ENCODE measurements at places on chromosomes 6 and 20. TPM values are rescaled to one million over a fixed set of nuclear protein-coding genes. Genes with fewer than 3 reads are reported as not detected.

TOX2 gene
- total RNA-seq: 0.06 TPM

MAFB gene
- 0.97 TPM for total RNA-seq

DNA sequence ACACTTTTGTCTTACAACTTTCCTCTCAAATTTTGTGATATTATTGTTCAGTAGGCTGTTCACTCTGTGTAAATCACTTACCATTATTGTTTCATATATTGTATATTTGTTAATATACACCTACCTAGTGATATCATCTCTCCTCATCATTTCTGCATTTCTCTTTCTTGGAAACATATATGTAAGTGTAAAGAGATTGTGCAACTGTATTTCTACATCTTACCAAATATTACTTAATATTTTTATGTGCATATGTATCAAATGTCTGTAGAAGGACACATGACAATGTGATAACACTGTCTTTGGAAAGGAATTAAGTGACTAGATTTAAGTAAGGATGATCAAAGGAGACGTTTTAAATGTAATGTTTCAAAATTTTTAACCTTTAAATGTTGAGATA, 30.2 kb downstream of the ZNF322 start:
- DNase-seq: no peak

DNA sequence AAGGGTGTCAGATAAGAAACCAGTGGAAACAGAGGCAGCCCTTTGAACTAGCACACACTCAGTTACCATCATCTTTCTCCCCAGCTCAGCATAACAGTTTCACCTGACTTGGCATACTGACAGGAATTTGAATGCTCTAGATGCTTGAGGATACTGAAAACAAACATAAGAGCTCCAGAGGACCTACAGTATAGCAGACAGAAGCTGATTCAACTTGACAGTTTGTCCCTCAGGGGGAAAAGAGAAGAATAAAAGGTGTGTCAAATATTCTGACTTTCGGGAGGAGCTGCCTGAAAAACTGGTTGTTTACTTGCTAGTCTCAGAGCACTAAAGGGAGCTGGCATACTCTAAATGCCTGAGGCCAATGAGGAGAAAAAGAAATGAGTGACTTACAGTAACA, 35.1 kb downstream of the EYS start:
- no peak for DNase-seq

DNA sequence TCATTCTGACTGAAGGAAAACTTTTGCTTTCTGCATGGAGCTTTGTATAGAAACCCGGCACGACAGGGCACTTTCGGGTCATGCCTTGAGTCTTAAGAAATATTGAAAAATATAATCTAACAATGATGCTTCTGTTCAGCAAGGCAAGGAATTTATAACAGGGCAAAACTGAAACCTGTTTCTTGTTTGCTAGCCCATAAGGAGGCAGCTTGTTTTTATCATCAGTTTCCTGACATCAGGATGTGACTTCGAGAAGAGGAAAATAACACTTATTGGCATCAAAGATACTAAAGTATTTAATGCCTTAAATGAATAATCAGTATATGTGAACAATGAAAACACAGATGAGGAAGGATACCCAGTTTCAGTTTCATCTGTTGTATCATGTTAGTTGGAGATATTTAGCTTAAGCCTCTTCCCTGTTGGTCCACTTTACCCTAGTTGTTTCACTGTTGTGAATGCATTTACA, 146.5 kb downstream of the CDKAL1 start:
- DNase-seq: no peak

- peak; percentile 23 for DNase-seq
These were observed 13.2 kb upstream of the AHCY start for GRCh38 chr20:34316196-34316814.

- no peak for DNase-seq
These were observed 102.5 kb upstream of the FAM8A1 start for GRCh38 chr6:17497535-17498095.

GRCh38 chr6:35248300-35248699, 11.2 kb upstream of the ZNF76 start:
- no peak for DNase-seq

DNA sequence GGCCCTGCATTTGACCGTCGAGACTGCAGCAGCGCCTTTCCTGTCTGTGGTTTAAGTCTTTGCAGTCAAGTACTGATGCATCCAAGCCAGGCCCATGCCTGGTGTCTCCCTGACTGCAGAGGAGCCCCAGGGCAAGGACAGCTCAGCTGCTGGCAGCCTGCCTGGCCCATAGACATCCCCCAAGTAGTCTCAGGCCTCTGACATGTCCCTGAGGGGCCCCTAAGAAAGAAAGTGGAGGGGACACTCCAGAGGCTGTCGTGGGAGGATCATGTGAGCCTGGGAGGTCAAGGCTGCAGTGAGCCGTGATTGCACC, 18.0 kb downstream of the HRH3 start:
- DNase-seq: peak; percentile 47

- DNase-seq: no peak
These were observed 22.7 kb downstream of the TAF11 start for GRCh38 chr6:34865107-34865506.

DNA sequence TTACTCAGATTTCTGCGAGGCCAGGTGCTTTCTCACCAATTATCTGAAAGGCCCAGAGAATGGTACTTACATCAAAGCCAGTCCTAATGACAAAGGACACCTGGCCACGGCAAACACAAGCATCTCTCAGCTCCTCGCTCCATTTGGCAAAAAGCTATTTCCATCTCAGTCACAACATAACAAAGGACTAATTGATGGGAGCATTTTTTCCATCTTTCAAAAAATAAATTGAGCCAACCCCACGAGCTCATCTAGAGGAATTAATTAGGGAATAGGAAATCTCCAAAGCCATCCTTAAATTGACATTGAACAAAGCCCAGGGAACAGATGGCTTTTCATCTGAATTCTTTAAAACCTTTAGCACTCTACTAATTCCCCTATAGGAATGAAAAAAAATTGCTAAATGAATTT, 236.7 kb downstream of the HAO1 start:
- DNase-seq: no peak

All from Daoy (cell line).